ENCODE measurements at places on chromosomes 3 and 15. TPM values are rescaled to one million over a fixed set of nuclear protein-coding genes. Genes with fewer than 3 reads are reported as not detected.

PLA2G4D gene
- total RNA-seq, result not detected

RTP4 gene
- total RNA-seq, result 0.18 TPM

ATP10A gene
- 0.97 TPM for total RNA-seq

PARP14 gene
- total RNA-seq, result 18.5 TPM

CYP1A2 gene
- total RNA-seq, result not detected
